Fibroblast of the aortic adventitia (primary cell): ENCODE measurements at places on chromosomes 7 and 10. TPM values are rescaled to one million over a fixed set of nuclear protein-coding genes. Genes with fewer than 3 reads are reported as not detected.

UPK3B gene
- total RNA-seq, result 0.16 and 0.18 TPM in 2 replicates

ANKRD2 gene
- 0.27 and 0.57 TPM in 2 replicates for total RNA-seq

SPDYE16 gene
- total RNA-seq, result 0.09 and 0.33 TPM in 2 replicates

FBXL13 gene
- total RNA-seq, result 2.9 and 3.4 TPM in 2 replicates

HKDC1 gene
- 0.09 and 0.16 TPM in 2 replicates for total RNA-seq

R3HCC1L gene
- total RNA-seq, result 10.8 and 19.6 TPM in 2 replicates

SUFU gene
- 3.3 and 4.8 TPM in 2 replicates for total RNA-seq

TBX20 gene
- total RNA-seq, result 2.0 and 6.4 TPM in 2 replicates

ITPRID1 gene
- not detected in 2 replicates for total RNA-seq

CALY gene
- not detected in 2 replicates for total RNA-seq

AGR2 gene
- total RNA-seq, result 0.25 TPM in 1 of 2 replicates, not detected in the other

TRRAP gene
- total RNA-seq, result 9.6 and 17.4 TPM in 2 replicates

KCNH2 gene
- total RNA-seq, result not detected in 2 replicates

TFR2 gene
- total RNA-seq, result 0.08 and 1.2 TPM in 2 replicates

IFIT1B gene
- total RNA-seq, result not detected in 2 replicates

UBN2 gene
- total RNA-seq, result 8.0 and 11.3 TPM in 2 replicates

NPY4R2 gene
- total RNA-seq, result 0.09 TPM in 1 of 2 replicates, not detected in the other

TSPAN12 gene
- total RNA-seq, result 1.5 and 5.6 TPM in 2 replicates
